ENCODE measurements at places on chromosomes 5 and 9. TPM values are rescaled to one million over a fixed set of nuclear protein-coding genes. Genes with fewer than 3 reads are reported as not detected.
A peak's percentile ranks its signal among the peaks of the same experiment; 100 is the strongest.

The DNAH5 gene
- total RNA-seq = 0.13 TPM

The SLC4A9 gene
- total RNA-seq = not detected

DNA sequence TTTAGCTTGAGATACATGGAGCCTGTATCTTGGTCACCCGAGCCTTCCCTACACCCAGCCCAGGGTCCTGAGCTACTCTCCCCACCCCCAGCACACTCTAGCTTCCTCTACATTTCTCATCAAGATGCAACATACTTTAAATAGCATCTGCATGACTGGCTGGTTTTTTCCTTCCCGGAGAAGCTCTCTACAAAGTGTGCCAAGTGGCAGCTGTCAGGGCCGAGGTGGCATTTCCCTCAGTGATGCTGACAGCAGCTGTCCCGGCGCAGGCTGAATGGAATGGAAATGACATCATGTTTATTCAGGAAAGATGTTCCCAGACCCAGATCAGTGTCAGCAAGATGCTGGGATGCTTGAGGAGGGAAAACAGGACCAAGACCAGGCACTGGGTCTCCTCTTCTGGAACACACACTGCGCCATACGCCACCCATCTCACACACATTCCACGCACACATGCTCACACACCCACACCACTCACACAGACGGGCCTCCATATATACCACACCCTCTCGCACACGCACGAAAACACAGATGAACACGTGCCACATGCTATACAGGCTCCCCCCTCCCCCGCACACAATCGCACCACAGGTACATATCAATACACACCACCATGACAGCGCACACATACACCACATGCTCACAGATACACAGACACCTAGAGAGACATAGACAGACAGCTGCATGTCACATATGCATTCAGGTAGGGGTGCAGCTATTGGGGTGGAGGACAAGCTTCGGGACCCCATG is 67.8 kb downstream of the LHX2 start:
- no peak for DNase-seq

- DNase-seq = peak; percentile 25
These were observed 99.3 kb downstream of the CDK5RAP2 start for GRCh38 chr9:120480707-120481106.

GRCh38 chr5:175813943-175814630 is 57.3 kb upstream of the CPLX2 start:
- DNase-seq = peak; percentile 20

DNA sequence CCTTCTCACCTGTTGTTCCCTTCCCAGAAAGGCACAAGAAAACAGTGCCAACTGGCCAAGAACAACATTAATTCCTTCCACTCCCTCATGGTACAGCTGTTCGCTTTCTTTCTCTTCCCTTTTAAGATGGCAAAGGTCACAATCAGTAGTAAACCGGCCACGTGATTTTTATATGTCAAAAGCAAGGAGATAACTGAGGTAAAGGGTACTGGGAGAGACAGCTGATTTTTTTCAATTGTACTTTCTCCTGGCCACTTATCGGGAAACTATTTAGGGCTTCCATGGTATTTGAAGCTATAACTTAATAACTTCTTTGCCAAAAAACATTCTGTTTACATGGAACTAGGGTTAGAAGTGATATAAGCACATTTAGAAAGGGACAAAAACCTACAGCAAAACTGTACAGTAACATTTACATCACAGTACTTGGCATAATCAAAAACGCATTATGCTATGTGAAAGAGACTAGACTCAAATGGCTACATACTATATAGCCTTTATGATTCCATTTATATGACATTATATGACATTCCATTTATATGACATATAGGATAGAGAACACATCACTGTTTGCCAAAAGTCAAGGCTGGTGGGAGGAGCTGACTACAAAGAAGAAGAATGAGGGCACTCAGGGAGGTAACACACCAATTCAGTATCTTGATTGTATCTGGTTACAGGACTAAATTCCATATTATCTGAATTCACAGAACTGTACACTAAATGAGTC is 24.8 kb downstream of the PLPP1 start:
- peak; percentile 28 for DNase-seq
